A549 (cell line): ENCODE measurements at places on chromosomes 5 and 9. TPM values are rescaled to one million over a fixed set of nuclear protein-coding genes. Genes with fewer than 3 reads are reported as not detected.
A peak's percentile ranks its signal among the peaks of the same experiment; 100 is the strongest.

DNA sequence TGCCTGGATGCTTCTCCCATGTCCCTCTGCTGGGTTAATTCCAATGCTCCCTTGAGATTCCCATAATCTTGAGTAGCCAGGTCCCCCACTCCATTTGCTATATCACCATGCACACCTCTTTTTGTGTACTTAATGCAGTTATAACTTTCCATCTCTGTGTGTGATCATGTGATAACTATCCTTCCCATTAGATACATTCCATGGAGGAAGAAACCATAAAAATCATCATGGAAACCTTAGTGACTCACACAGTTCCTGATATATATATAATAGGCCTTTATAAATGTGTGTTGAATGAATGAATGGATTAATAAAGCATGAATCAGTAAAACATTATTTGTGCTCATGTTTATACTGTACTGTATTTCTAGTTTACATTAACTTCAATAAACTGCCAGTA lies 104.6 kb downstream of the PCSK5 start:
- no peak for DNase-seq

DNA sequence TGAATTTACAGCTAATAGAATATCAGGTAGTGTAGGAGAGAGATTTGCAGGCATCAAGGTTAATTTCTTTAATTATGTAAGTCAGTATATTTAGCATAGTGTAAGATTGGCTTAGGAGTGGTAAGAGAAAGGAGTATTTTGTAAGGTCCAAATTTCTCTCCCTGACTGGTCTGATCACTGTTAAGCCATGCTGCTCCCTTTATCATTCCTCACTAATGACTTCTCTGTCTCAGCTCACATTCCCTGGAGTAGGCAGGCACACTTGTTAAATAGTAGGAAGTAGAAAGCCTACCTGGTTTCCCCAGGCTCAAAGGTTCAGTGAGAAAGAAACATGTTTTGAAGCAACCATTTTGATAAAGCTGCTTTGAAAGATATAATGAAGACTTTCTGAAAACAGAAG lies 90.7 kb downstream of the SMIM15 start:
- no peak for DNase-seq

Gene TRIP13
- 54.0 to 60.2 TPM (median 54.6 TPM) in 3 replicates for polyA plus RNA-seq

GRCh38 chr9:92807757-92808725 lies 43.4 kb upstream of the BICD2 start:
- no peak for DNase-seq

Gene GLRA1
- not detected in 3 replicates for polyA plus RNA-seq

DNA sequence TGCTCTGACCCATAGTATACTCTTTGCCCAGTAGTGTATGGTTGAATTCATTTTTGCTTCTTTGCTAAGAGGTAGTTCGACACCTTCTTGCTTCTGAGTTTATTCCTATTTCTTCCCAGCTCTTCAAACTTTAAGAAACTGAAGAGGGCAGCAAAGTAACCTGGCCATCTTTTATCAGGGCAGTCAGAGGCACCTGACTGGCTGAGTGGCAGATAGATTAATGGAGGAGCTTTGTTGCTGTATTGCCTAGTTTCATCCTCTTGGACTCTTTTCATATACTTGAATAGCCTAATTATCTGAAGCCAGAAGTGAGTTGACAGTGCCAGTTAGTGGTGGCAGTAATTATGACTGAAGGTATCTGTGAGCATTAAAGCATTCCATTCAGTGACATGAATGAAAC lies 82.5 kb downstream of the UHRF2 start:
- DNase-seq, result peak; percentile 10

Gene LRRC8A
- polyA plus RNA-seq, result 22.6 to 23.1 TPM (median 22.9 TPM) in 3 replicates

GRCh38 chr5:109351988-109352864 lies 57.5 kb downstream of the PJA2 start:
- no peak for DNase-seq

- DNase-seq, result no peak
Observed at GRCh38 chr5:81117566-81117965, 115.6 kb upstream of the CKMT2 start.
